ENCODE measurements at places on chromosomes 16 and 17.

DNA sequence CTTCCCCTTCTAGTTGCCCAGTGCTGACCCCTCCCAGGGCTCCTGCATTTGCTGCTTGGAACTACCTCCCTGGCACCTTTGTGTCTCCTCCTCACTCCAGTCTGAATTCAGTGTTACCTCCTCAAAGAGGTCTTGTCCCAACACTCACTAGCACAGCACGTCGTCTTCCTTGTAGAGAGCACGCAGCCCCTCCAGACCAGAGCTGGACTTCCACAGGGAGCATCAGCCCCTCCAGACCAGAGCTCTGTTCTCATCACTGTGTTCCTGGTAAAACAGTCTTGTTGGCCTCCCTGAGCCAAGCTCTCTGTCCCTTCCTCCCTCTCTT lies 27.8 kb upstream of the MGAT5B start:
- no peak for DNase-seq

DNA sequence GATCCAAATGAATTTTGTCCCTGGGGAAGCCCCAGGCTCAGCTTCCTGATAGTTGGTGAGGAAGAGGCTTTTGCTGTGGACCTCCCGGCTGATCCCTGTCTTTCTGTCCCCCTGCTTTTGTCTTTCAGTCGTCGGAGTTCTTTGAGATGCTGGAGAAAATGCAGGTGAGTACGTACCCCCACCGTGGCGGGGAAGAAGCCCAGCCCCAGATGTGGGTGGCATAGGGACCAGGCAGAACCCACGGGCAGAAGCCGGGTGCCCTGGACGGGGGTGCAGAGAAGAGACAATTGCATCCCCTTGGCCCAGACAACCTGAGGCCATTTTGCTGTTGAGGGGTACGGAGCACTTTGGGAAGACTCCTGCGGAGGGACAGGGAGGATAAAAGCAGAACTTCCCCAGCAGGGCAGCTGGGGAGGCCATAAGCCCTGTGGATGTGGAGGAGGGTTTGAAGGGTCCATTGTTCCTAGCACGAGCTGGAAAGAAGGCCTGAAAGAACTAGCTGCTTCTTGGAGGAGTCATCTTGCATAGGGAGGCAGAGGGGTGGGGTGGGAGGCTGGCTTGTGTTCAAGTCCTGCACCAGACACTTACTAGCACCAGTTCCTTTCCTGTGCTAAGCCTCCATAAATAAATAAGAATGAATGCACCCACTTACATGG lies 105.6 kb downstream of the OR1D5 start:
- no peak for DNase-seq

GRCh38 chr16:64094181-64094965 lies 1027.5 kb downstream of the CDH11 start:
- no peak for DNase-seq

DNA sequence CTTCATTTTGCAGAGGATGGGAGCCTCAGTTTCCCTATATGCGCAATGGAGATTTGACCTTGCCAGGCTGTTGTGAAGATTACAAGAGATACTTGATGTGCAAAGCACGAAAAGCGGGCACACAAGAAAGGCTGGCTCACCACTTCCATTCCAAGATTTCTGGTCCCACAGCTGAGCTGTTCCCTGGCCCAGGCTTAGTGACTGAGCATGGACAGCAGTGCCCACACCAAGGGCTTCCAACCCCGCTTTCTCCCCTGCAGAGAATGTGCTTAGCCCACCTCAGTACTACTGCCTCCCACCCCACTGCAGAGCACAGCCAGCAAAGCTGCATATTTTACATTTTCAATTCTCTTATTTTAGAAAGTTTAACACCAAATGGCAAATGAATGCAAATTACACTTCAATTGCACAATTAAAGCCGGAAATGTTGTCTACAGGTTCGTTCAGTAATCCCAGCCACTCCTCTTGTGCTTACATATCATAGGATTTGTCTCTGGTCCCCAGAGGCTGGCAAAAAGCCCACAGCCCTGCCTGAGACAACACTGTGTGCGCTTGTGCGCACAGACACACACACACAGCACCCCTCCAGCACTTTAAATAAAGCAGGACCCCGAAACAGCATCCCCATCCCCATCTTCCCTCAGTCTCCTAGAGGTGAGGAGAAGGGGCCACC lies 51.8 kb downstream of the VAC14 start:
- DNase-seq = no peak

DNA sequence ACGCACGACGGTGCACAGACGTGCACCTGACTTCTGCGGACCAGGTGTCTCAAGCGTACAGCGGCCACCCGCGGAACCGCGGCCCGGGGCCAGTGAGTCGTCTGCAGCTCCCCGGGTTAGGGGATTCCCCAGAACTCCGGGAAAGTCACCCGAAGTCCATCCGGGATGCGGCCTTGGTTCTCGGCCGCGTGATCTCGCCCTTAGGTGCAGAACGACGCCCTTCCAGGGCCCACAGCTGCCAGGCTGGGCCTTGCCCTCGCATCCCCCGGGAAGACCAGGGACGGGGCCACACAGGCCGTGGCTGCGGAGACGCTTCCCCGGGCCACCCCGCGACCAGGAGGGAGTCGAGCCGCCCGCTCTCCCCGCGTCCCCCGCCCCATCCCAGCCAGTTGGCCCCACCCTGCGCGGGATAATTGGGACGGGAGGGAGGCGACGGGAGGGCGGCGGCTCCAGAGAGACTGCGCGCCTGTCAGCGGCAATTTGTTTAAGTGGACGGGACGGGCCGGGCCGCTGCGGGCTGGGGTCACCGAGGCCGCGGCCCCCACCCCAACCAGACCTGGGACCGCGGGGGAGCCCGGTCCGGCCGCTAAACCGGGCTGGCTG lies 3.6 kb upstream of the TBX2 start:
- no peak for DNase-seq

All from GM18507 (cell line).